ENCODE measurements at places on chromosomes 6 and 20. TPM values are rescaled to one million over a fixed set of nuclear protein-coding genes. Genes with fewer than 3 reads are reported as not detected.

Gene EYS
- total RNA-seq, result 0.55 TPM

Gene KIF13A
- 15.0 TPM for total RNA-seq

DNA sequence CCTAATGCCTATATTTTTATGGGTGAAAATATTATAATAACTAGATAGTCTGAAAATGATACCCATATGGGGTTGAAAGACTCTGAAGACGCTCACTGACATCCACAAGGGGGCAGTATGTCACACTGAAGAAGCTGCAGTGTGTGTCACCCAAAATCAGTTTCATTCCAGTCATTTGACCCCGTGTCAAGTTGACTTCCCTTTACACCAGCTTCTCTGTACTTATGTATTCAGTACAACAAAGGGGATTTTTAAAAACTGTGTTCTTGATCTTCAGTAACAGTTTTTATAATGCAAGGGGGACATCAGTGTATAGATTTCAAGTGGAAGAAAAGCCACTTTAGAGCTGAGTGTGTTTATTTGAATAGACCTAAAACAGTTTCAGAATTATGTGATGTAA is 19.3 kb downstream of the FAXC start:
- H3K36me3 ChIP-seq, result no peaks in the 10 kb centered on the region
- no peaks in the 10 kb centered on the region for H3K4me1 ChIP-seq
- H3K27me3 ChIP-seq, result no peaks in the 10 kb centered on the region
- DNase-seq, result no peak
- no peak overlapping the region for H3K27ac ChIP-seq

DNA sequence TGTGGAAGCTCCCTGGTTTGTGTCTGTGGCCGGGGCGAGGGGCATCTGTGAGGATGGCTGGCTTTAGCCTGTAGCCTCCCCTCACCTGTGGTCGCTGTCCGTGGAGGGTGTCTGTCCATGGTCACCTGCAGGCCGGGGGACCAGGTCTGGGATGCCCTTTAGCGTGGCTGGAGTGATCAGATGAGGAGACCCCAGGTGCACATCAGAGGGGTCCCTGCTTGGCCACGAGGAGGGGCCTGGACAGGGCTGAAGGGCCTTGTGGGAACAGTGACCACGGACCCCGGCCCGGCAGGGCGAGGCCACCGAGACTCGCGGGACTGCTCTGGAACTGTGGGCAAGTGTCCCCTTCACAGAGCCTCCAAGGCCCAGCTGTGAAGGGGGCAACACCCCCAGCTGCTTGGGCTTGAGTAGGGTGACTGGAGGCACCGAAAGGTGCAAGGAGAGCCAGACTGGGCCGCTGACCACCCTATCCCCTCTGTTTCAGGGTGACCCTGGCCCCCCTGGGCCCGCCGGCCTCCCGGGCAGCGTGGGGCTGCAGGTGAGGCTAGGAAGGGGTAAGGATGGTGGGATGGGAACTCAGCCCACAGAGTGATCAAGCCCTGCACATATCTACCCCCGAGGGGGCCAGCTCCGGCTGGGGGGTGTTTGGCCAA is 8.6 kb downstream of the COL9A3 start:
- H3K27me3 ChIP-seq, result no peaks in the 10 kb centered on the region
- H3K4me1 ChIP-seq, result peaks cover 16% of the 10 kb centered on the region
- H3K36me3 ChIP-seq, result no peaks in the 10 kb centered on the region
- H3K4me3 ChIP-seq, result no peak overlapping the region
- no peak for DNase-seq

DNA sequence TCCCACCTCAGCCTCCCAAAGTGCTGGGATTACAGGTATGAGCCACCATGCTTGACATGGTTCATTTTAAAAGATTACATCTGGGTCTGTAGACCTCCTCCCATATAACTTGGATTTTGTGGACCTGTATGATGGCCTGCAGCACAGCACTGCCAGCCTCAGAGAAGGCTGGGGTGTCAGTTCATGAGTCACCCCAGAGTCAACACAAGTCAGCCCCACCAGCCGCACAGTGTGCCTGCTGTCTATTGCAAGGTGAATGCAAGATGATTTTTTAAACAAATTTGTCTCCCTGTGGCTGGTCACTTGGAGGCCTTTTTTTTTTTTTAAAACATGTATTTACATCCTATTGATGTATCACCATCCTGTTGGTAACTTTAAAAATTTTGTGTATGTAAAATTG is 76.7 kb downstream of the RREB1 start:
- H3K27ac ChIP-seq, result no peak overlapping the region
- no peaks in the 10 kb centered on the region for H3K27me3 ChIP-seq
- no peak for DNase-seq
- no peak overlapping the region for H3K4me3 ChIP-seq
- peaks cover 14% of the 10 kb centered on the region for H3K4me1 ChIP-seq

- H3K4me1 ChIP-seq, result peaks cover 8% of the 10 kb centered on the region
- no peak overlapping the region for H3K27ac ChIP-seq
- H3K27me3 ChIP-seq, result peaks cover 4% of the 10 kb centered on the region
- peak; percentile 85 for DNase-seq
- no peak overlapping the region for H3K4me3 ChIP-seq
- H3K36me3 ChIP-seq, result no peaks in the 10 kb centered on the region
Observed at GRCh38 chr6:722077-722524, 29.2 kb upstream of the EXOC2 start.

Measured in natural killer cell (primary cell).